ENCODE measurements at places on chromosomes 6 and 20.
A peak's percentile ranks its signal among the peaks of the same experiment; 100 is the strongest.

DNA sequence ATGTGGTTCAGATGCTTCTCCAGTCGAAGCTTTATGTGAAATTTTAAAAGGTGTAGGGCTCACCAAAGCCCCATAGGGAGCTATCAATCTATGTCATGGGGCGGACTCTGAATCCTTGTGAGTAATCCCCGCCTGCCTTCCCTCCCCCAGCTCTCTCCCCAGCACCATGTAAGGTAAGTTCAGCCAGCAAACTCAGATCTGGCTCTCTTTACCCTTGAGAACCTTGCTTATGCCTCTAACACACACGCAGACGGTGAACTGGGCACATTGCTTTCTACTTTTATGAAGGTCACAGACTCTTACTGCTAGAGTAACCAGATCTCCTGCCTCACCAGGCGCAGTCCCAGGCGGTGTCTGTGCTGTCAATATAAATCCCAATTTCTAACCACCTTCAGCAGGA is 82.6 kb upstream of the CNKSR3 start:
- peak; percentile 34 for DNase-seq

DNA sequence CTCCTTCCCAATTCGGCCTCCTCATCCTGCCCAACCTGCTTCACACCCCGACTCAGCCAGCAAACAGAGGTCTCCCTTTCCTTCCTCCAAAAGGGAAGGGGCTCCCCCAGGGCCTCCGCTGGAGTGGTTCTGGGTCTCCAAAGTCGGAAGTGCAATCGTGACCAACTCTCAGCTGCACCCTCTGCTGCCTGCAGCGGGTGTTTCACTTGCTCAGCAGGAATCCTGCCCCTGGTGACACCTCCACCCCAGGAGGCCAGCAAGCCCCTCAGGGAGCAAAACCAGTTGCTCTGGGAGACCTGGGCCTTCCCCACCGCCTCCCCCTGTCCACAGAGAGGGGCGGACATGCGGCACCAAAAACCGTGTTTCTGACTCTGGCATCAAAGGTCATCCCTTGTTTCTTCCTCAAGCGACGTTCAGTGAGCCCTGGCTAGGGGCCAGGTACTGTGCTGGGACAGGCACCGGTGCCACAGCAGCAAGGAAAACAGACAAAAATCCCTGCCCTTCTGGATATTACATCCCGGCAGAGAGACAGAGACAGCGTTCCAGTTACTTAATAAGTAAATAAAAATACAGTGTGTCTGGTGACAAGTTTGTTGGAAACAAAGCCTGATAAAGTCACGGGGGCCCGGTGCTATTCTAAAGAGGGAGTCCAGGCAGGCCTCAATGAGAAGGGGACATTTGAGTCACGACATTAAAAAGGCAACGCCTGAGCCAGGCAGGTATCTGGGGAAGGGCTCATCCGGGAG is 219.0 kb downstream of the BMP7 start:
- DNase-seq: no peak

DNA sequence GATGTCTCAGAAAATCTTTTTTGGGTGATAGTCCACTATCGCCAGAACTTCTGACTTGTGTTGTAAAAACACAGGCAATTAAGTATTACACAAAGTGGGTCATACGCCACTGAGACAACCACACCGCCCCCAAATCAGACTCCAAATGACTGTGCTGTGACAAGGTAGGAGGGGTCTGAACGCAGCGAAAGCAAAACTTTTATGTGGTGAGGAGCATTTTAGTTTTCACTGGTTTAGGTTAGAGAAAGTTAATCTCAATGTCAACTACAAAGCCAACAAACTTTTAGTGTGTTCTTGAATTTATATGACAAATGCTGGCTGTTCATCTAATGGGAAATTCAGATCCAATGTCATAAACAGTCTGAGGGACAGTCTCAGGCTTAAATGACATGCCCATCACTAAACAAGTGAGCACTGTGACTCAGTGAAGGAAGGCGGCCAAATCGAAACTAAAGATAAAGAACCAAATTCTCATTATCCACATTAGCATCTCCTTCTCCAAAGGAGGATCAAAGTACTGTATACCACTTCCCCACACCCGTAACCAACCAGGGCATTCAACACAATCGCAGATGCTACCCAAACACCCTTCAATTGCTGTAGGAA is 186.7 kb downstream of the GJA10 start:
- no peak for DNase-seq

DNA sequence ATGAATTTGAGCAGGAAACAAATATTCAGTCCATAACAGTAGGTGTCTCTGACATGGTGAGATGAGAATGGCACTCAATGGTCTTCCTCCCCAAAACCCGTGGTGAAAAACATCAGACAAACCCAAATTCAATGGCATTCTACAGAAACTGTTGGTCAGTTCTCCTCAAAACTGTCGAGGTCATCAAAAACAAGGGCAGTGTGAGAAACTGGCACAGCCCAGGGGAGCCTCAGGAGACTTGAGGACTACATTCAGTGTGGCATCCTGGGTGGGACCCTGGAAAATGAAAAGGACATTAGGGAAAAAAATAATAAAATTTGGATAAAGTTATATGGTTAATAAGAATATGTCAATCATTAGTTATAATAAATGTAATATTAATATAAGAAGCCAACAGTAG is 40.6 kb downstream of the LBP start:
- DNase-seq: no peak
